Breast epithelium (tissue), 4 donors: ENCODE measurements at places on chromosomes 2 and 18.

GRCh38 chr18:63146828-63147409 is 172.7 kb downstream of the BCL2 start:
- no peak for DNase-seq

DNA sequence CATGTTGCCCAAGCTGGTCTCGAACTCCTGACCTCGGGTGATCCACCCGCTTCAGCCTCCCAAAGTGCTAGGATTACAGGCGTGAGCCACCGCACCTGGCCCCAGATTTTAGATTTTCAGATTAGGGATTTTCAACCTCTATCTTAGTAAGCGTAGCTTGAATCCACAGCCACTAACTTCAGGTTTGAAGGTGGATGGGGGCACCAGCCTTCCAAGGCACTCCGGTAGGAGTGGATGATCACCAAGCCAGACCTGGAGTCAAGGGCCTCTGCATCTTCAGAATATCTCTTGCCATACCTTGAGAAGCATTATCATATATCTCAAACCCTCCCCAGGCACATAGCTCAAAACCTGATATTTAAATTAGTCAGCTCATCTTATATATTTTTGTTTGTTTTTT is 17.9 kb downstream of the GALM start:
- no peak for DNase-seq

DNA sequence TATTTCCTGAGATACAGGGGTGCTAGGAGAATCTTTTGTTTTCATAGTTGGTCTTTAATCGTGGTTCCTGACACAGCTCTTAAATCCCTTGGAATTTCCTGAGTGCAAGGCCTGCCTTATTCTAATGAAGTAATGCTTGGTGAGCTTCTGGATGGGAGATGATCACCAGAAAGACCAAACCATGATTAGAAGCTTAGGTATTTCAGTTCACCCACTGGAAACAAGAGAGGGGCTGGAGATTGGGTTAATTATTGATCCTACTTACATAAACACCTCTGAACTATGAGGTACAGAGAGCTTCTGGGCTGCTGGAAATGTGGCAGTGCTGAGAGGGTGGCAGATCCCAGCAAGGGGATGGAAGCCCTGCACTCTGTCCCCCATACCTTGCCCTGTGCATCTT is 406.8 kb downstream of the THSD7B start:
- no peak for DNase-seq

DNA sequence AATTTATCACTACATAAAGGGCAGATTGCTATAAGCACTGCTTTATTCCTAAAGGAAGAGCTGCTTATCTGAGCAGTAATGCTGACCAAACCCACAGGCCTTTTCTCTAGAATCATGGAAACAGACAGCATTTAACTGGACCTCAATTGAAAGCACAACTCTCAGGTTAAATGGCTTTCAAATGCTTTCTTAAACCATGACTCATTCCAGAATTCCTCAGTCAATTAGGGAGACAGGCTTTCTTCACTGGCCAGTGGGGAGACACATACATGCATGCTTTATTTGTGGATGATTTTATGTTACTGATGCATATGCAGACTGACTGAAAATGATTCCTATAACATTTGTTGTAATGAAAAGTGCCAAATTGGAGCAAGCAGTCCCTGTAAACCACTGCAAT is 114.6 kb downstream of the ACVR1 start:
- no peak for DNase-seq

DNA sequence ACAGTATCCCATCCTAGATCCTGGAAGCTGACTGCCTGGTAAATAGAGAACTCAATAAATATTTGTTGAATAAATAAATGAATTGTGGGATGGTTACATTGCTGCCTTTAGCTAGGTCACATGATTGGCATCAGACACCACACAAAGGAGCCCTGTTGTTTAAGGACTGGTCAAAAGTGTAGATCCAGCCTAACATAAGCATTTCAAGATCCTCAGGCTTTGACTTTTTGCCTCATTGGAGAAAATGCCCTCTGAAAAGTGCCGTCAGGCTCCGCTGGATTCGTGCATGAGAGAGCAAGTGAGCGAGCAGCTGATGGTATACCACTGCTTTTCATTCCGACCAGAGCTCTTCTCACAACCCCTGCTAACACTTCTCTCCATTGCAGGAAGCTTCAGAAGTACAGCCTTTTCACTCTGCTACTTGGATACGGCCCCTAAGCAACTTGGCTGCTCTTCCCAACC is 1.3 kb upstream of the ZNF24 start:
- DNase-seq = peak; percentile 32

- DNase-seq = no peak
These were observed 142.0 kb downstream of the TMEM18 start for GRCh38 chr2:535222-535621.

- no peak for DNase-seq
These were observed 1338.4 kb upstream of the CHAC2 start for GRCh38 chr2:52429171-52429570.

GRCh38 chr18:48985161-48985560 is 34.4 kb upstream of the SMAD7 start:
- no peak for DNase-seq

- no peak for DNase-seq
These were observed 304.1 kb upstream of the RND3 start for GRCh38 chr2:150791567-150791966.

GRCh38 chr2:138632066-138632620 is 130.6 kb downstream of the SPOPL start:
- no peak for DNase-seq

DNA sequence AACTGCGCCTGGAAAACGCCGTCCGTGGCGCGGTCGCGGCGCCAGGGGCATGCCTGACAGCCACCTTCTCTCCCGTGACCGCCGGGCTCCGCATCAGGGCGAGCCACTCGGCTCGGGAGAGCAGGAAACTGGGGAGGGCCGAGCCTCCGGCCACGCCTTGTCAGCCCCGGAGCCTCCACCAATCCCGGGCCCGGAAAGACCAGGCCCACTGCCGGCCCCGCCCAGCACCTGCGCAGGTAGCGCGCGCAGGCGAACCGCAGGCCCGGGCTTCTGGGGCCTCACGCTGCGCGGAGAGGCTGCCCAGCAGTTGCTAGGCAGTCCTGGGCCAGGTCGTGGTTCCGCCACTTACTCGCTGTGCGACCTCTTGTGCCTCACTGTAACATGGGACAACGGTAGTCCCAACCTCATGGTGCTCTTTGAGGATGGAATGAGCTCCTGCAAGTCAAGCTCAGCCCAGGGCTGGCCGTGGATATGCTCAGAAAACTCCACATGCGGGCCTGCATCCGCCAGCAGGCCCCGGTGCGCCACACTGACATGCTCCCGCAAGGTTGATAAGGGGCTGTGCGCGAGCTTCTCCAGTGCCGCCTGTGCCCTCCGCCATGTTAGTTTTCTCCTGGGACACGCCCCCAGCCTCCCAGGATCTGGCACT is 97.1 kb downstream of the INHBB start:
- peak; percentile 83 for DNase-seq

DNA sequence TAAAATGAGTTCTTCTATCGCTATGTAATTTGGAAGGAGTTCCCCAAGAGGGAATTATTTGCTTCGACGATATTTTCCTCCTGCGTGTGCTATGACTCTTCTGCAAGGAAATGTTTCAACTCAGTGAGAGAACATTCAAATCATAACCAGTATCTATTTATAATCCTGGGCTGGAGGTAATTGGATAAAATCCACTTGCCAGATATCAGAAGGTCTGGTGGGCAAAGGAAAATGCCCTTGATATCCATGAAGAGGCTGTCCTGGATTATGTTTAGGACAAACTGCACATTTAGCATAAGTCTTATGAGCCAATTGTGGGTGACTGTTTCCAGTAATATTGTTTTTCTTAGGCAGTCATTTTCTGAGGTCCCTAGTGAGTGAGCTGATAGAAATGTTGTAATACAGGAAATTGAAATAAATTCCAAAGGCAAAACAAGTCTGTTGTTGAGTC is 17.7 kb downstream of the RPIA start:
- no peak for DNase-seq

DNA sequence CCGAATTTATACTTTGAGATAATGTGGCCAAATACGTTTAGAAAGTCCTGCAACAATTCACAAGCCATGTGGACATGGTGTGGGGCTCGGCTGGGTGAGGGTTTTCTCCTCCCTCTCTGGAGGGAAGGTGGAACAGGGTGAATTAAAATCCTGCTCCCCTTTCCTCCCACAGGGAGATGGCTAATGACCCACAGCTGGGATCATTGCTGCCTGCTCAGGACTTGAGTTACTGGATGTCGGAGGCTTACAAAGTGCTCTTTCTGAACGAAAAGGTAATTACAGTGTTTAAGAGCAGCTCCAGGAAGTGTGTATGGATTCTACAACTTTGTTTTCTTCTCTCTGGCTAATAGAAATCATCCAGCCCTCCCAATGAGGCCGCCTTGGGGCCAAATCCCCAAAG is 97.9 kb upstream of the ALKAL2 start:
- DNase-seq = no peak

GRCh38 chr2:140348826-140349225 is 1568.6 kb upstream of the NXPH2 start:
- DNase-seq = no peak

DNA sequence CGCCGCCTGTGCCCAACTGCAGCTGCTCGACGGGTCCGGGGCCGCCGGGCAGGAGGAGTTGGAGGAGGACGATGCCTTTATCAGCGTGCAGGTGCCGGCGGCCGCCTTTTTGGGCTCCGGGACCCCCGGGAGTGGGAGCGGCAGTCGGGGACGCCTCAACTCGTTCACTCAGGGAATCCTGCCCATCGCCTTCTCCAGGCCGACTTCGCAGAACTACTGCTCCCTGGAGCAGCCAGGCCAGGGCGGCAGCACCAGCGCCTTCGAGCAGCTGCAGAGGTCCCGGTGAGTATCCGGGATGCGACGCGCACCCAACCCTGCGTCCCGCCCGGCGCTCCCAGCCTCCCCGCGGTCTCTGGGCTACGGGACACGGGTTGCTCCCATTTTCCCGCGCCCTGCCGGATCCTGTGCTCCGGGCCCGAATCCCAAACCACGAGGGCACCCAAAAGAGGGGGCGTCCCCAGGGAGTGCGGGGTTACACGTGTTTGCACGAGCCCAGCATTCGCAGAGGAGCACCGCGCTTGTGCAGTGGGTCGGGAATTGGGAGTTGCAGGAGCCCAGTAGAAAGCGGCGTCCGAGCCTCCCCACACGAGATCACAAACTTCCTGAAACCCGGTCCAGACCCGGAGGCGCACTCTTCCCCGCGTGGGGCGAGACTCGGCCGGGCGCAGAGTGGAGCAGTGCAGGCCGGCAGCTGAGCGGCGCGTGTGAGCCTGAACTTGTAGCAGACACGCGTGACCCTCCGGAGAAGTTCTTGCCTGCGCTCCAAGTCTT is 1.2 kb downstream of the CABLES1 start:
- peak; percentile 41 for DNase-seq

GRCh38 chr2:238950551-238950950 is 102.7 kb downstream of the TWIST2 start:
- no peak for DNase-seq

DNA sequence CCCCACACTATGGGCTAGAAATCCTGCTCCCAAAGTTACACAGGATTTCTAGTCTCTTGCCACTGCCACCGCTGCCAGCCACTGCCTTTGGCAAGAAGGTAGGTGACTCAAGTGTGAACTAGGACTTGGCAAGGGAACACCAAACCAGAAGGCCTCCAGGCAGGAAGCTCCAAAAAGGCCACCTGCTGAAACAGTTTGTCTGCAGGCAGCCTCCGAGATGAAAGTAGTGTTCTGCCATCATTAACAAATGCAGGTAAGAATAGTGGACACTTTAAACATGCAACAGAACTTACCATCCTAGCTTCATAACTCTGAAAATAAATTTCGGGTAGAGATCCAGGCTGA is 3.9 kb downstream of the ANKRD44 start:
- peak; percentile 65 for DNase-seq

DNA sequence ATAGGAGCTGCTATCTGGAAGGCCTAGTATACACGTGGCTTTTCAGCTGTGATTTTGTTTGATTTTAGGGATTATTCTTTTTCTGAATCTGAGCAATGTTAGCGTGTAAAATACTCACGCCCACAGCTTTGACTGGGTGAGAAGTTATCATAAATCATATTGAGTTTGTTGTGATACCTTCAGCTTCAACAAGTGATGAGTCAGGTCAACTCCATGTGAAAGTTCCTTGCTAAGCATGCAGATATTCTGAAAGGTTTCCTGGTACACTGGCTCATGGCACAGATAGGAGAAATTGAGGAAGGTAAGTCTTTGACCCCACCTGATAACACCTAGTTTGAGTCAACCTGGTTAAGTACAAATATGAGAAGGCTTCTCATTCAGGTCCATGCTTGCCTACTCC is at the start of gene GKN1:
Gene GKN1, plus strand, starts transcription at position 386 of the 400 bp plus-strand sequence. CDS start 42 bp downstream, outside the sequence.
- no peak for DNase-seq

- DNase-seq = no peak
These were observed 34.1 kb downstream of the ITGB1BP1 start for GRCh38 chr2:9388950-9389911.

DNA sequence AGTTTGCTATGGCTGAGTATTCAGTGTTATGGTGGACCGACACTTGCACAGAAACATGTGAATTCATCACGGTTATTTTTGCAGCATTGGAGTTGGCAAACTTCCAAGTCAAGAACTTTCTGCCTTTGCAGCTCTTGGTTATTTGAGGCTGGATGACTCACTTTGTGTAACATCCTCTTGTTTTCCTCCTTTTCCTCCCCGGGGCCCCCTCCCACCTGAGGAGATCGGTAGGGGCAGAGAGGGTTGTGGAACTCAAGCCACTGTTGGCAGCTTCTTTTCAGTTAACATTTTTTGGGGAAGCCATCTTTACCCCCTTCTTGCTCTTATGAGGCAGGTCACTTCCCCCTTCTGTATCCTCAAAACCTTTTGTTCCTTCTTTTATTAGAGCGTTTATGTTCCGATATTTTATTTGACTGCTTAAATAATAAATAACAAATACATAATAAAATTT is 48.6 kb downstream of the DDX1 start:
- no peak for DNase-seq

DNA sequence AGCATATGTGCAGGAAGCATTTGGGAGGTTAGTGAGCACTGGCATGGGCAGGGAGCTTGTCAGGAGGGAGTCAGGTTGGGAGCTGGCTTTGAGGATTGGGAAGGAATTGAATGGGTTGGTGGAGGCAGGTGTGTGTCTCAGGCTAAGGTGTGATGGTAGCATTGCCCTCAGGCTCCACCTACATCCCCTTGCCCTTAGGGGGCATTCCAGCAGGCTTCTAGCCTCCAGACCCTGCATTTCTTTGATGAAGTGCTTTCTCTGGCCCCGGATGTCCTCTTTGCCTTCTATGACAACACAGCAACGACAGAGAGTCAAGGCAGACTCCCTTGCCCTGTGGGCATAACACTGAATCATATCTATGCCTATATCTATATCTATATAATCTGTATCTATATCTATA is 13.5 kb downstream of the RHBDD1 start:
- no peak for DNase-seq

GRCh38 chr2:199160677-199161465 is 296.9 kb downstream of the SATB2 start:
- no peak for DNase-seq

- DNase-seq = no peak
These were observed 78.4 kb downstream of the LIMS1 start for GRCh38 chr2:108612514-108613183.

DNA sequence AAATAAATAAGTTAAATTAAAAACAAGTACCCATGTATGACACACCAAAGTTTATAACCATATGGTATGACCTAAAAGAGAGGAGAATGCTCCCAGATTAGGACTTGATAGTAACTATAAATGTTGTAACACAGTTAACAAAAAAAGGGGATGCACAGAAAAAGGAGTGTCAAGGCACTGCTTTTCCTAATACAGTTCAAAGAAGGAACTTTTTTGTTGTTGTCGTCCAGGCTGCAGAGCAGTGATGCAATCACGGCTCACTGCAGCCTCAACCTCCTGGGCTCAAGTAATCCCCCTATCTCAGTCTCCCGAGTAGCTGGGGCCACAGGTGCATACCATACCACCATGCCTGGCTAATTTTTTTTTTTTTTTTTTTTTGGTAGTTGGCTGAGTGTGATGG is 2.7 kb downstream of the NARS1 start:
- DNase-seq = no peak
